Lower lobe of right lung (tissue), 2 donors: ENCODE measurements at places on chromosomes 7 and 10.

- no peak for DNase-seq
Measured at GRCh38 chr7:106841896-106842390, 23.1 kb upstream of the PIK3CG start.

DNA sequence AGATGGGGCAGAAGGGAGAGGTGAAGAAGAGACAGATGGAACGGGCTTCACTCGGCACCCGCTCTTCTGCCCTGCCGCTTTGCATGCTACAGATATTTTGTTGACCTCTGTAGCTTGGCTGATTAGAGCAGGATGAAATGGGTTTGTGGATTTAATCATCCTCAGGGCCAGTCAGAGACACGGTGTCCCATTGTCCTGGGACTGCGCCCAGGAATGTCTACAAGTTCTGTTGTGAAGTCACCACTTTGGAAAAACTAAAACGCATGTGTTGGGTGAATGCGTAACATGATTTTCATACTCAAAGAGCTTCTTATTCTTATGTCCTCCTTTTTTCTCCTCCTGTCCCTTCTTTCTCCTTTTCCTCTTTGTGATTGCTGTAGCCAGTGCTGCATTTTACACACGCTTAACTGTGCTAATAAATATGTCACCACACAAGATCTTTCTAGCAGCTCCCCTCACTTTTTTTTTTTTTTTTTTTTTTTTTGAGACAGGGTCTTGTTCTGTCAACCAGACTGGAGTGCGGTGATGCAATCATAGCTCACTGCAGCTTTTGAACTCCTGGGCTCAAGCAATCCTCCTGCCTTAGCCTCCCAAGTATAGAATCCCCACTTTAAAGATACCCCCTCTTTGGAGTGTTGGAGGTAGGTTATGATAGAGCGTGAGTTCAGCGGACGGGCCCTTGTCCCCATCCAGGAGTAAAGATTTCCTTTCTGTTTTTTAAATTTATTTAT, 3.4 kb downstream of the CPA4 start:
- DNase-seq: no peak

DNA sequence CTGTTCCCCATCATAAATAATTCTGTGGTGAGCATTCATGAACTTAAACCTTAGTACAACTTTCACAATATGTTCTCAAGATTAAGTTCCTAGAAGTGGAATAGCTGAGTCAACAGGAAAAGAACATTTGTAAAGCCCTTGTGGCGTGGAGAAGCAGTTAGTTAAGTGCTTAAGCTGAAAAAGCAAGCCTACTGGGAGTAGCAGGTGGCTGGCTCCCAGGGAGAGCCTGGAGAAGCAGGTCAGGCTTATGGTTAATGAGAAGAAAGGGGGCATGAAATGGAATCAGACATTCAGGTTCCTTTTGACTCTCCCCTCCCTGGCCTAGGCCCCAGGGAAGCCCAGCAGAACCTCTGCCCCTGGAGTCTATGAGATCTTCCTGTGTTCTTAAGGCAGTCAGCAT, 35.3 kb downstream of the VSTM4 start:
- peak; percentile 65 for DNase-seq

DNA sequence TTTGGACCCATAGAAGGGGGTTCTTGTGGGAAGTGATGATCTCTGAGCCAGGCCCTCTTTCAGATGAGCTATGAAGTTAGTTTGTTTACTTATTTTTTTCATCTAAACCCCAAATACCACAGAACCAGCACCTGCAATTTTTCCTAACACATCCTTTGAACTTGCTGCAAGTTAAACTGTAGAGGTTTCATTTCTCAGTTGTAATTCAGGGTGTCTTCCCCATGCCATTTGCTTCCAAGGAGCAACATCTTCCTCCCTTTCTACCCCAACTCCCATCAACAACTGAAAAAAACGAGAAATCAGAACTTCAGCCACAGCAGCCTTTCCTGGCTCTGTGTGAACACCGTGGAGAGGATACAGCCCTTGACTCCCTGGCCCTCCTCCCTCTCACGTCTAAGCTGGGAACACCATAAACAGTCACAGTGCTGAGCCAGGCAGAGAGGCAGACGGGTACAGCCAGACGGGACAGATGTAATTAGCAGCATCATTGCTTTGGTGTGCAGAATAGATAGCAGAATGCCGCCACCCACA, 63.6 kb downstream of the RGS10 start:
- DNase-seq: no peak

DNA sequence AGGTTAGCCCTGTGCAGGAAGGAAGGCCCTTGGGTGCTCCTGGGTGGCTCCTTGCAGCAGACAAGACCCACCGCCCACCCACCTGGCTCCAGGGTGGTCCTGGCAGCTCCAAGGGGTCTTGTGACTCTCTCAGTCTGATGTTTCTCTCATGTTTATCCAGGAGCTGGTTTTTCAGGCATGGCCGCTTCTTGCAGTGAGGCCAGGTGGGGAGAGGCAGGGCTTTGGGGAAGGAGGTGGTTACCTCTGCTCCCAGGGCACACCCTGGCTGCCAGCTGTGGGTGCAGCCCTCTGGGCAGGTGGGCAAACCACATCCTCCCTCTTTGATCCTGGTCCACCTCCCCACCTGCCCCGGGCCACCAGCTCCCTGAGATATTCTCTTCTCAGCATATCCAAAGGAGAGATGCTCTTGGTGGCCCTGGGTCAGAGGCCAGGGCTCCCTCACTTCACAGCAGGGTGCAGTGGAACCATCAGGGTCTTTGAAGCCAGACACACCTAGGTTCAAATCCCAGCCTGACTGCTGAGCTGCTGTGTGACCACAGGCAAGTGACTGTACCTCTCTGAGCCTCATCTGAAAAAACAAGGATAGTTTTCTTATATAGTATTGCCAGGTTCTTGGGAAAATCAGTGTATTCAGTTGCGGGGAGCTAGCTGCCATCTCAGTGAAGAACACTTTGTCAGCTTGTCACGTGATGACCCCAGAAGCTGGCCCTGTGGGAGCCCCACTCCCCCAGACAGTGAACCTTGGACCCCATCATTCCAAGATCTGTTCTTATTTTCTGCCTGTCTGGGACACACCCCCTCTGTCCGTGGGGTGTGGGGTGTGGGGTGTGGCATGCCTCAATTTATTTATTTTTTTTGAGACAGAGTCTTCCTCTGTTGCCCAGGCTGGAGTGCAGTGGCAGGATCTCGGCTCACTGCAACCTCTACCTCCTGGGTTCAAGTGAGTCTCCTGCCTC, 11.5 kb downstream of the GTF2IRD1 start:
- DNase-seq: peak; percentile 57
